ENCODE measurements at places on chromosomes 16 and 17.

GRCh38 chr16:66924527-66925321 is 611 bp downstream of the RRAD start:
- no peak for DNase-seq

- DNase-seq = no peak
Measured at GRCh38 chr16:11157143-11157542, 98.9 kb downstream of the SOCS1 start.

- no peak for DNase-seq
Measured at GRCh38 chr17:8944083-8944482, 21.4 kb downstream of the PIK3R5 start.

DNA sequence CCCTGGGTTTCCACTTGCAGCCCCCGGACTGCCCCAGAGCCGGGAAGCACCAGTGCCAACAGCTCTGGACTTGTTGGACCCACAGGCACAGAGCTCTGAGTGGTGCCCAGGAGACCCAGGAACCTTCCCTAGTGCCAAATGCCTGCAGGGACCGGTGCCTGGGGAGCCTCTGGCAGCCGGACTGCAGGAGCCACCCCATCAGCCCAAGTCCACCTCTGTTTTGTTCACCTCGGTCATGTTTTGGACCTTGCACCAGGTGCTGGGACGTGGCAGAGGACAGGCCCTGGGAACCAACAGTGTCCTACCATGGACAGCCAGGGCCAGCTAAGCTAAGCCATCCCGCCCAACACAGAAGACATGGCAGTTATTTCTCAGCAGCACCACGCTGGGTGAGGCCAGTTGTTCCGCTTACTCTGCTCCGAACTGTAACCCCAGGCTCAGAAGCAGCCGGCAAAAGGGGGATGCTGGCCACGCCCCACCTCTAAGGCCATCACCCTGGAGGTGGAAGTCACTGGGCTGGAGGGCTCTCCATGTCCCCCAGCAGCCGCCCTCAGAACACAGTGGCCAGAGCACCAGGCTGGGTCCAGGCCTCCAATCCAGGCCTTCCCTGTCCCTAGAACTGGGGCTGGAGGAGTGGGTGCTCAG is 79.8 kb downstream of the AMFR start:
- DNase-seq = no peak

DNA sequence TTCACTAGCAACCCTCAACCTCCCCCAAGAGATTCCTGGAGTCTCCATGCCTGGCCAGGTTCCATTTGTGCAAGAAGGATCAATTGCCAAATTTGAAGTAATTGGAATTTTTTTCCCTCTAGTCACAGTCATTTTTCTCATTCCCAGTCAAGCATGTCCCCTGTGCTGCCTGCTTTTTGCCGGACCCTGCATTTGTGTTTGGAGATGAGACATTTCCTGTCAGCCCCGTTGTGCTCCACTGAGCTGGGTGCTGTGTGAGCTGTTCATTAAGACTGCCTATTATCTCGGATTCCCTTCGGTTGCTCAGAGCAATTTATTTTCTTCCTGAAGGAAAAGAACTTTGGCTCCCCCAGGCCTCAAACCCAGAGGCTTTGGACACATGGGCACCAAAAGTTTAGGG is 201.0 kb upstream of the NLRP1 start:
- DNase-seq = no peak

- DNase-seq = peak; percentile 88
Measured at GRCh38 chr17:50127697-50128361, 2.1 kb downstream of the SAMD14 start.
